Left renal cortex interstitium (tissue), 4 donors: ENCODE measurements at places on chromosomes 7 and 10. TPM values are rescaled to one million over a fixed set of nuclear protein-coding genes. Genes with fewer than 3 reads are reported as not detected.

APBB1IP gene
- 1.3 TPM for polyA plus RNA-seq

EZH2 gene
- polyA plus RNA-seq: 49.5 TPM

SEMA3C gene
- 36.1 TPM for polyA plus RNA-seq

FRA10AC1 gene
- polyA plus RNA-seq: 23.7 TPM

CTNNA3 gene
- 2.5 TPM for polyA plus RNA-seq

ICA1 gene
- polyA plus RNA-seq: 19.9 TPM
